Lung (tissue), 17 donors: ENCODE measurements at places on chromosomes 4 and X.

- no peak for DNase-seq
These were observed 42.3 kb downstream of the NIPAL1 start for GRCh38 chr4:48058617-48059530.

- peak; percentile 27 for DNase-seq
These were observed 36.0 kb upstream of the SORCS2 start for GRCh38 chr4:7156328-7156727.

DNA sequence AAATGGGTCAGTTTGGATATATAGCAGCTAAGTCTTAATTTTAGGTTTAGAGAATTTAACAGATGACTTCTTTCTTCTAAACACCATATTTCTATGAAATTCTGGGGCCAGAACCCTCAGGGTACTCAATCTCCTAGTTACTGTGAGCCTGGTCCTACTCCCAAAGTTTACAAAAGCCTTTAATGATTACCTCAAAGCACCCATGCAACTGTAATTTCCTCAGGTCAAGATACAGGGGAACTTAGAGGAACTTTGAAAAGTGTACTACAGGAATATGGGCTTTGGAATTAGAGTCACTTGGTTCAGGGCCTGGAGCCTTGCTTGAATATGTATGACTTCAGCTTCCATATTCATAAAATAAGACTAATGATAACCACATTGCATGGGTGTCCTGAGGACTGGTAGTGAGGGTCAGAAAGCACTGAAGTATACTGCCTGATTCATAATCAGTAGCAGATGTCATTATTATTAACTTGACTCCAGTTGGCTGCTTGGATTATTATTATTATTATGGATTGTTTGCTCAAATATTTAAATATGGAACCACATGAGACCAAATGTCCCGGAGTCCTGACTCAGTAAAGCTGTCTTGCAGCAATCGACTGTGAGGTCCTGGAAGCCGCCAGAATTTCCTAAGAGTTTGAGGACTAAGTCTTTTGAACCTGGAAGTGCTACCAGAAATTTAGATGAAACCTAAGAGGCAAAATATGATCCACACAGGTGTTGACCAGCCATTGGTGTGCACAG, 2.0 kb upstream of the ADH7 start:
- no peak for DNase-seq

DNA sequence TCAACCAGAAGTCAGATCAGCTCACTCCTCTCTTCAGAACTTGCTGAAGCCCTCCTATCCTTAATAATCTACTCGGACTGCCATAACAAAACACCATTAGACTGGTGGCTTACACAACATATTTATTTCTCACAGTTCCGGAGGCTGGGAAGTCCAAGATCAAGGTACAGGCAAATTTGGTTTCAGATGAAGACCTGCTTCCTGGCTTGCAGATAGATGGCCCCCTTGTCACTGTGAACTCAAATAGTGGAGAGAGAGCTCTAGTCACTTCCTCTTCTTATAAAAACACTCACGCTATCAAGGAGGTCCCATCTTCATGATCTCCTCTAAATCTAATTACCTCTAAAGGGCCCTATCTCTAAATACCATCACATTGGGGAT, 125.1 kb downstream of the CAMK2D start:
- no peak for DNase-seq

DNA sequence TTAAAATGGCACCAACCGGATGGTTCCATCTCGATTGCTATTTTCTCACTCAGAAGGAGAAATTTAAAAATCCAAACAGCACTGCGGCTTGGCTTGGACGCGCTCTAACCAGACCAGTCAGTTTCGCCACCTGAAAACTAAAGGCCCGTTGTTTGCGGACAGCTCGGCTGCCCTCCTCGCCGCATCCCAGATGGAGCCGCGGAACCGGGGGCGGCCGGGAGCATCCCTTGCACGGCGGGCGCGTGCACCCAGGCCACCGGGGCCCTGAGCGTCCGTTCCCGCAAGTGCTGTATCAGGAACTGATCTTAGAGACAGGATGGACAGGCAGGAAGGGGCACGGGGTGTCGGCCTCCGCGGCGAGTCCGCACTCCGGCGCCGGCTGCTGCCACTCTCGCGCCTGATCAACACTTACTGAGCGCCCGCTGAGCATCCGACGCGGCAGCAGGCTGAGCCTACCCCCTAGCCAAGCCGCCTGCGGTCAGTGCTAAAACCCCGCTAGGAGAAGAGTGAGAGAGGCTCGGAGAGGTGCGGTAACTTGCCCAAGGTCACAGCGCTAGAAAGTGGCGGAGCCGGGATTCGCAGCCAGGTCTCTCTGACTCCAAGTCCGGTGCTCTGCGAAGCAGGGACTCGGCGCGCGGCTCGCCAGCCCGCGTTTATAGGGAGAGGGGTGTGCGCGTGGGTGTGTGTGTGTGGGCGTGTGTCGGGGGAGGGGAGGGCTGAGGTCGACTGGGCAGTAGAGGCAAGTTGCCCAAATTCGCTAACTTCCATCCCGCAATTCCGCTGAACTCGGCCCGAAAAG, at the start of gene CITED1:
CITED1 (minus strand) TSS at position 629 of the 799 bp plus-strand sequence. CDS start 3,045 bp downstream, outside the sequence.
- no peak for DNase-seq

- no peak for DNase-seq
These were observed 111.2 kb upstream of the TBC1D9 start for GRCh38 chr4:140867356-140867755.

DNA sequence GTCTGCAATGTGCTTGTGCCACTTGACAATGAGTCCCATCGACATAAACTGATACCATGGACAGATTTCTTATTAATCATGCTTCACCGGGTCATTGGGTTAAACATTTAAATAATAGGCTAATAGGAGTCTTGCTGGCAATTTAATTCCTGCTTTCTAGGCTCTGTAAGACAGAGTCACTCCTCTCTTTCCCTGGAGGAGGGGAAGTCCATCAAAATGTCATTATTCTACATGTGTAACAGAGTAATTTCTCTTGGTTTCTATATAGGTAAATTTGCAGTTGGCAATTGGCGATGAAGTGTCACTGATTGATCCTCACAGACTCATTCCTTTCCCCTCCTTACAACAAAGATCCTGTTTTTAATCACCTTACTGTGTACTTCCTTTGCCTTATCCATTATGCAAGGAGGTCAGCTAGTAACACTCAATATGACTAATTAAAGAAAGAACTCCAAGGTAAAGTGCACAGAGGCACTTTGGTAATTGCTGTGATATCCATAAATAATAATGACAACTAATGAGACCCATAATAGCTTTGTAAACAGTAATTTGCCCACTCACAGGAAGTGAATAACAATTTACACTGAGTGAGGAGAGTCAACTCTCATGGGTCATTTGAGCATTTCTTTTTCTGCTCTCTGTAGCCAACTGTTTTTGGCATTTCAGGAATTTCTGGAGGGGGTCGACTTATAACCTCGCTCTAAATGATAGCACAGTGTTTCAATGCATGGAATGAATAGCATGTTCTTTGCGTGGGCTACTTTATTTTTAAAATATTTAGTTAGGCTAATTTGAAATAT, 184.0 kb downstream of the UGT8 start:
- no peak for DNase-seq

GRCh38 chrX:155334486-155335336, at the start of gene CLIC2:
TSS of gene CLIC2 (minus strand) at chrX:155334614. CDS start at chrX:155334427, 187 bp downstream.
- DNase-seq = peak; percentile 82

- DNase-seq = no peak
These were observed 22.7 kb upstream of the STX18 start for GRCh38 chr4:4564522-4564921.

DNA sequence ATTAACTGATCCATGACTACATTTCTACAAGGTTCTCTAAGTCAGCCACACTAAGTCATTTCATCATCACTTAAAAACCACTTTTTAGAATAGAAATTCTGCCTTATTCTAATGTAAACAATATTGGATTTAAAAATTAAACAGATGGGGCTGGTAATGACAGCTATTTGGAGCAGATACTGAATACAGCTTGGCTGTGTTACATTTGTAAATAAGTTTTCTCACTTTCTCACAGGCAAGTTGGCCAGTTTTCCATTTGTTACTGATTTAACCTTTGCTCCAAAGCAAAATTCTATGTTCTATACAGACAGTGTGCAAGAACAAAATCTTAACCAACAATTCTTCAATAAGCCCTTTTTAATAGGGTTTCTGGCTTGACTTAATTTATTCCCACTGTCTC, 370.7 kb downstream of the GRIA2 start:
- peak; percentile 46 for DNase-seq

DNA sequence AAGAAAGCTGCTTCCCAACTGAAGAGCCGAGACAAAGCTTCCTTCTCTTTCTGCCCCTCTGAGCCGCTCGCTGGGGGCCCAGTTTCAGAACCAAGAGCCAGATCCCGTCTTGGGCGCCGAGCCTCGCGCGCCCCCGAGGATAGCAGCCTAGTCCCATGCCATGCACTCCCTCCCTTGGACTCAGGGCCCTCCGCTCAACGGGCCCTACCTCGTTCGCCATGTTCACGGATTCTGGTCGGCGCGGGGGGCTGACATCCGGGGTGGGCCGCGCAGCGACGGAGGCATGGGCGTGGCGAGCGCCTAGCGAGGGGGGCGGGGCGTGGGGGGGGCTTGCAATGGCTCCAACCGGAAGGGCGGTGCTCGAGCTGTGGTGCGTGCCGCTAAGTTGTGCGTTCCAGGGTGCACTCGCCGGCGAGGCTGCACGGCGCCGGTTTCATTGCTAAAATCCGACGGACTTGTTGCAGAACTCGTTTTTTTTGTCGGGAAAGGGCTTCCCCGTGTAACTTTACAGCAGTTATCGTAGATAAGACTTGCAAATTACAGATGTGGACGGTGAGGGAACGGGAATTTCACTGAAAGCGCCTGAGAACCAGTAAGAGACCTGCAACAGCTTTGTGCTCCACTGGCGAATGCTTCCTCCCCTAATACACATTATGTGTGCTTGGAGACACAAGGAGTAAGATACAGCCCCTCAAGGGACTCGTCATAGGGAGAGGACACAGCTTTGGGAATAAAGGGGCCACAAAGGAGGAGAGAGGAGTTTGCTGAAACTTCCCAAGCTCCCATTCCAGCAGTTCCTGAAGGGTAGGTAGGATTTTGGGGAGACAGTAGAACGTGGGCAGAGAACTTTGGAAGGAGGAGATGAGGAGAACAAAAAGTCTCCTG, at the start of gene ADH5:
ADH5 (minus strand) TSS at position 308 of the 885 bp plus-strand sequence; CDS start at position 220, 88 bp downstream.
- DNase-seq = peak; percentile 96

DNA sequence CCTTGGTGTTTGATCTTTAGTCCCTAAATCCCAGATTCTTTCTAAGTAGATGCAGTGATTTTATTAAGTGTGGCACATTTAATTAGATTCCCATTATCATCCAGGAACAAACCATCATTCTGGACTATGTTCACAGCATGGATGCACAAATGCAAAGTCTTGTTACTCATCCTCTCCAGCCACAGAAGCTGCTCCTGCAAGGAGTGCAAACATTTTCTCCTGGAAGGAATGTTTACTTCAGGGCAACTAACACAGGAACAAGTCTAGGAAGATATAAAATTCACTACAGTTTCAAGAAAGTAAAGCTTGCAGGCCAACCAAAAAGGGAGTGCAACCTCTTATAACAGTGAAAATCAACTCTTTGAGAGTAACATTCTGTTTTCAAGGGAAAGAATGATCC, 106.0 kb downstream of the IQCM start:
- no peak for DNase-seq

DNA sequence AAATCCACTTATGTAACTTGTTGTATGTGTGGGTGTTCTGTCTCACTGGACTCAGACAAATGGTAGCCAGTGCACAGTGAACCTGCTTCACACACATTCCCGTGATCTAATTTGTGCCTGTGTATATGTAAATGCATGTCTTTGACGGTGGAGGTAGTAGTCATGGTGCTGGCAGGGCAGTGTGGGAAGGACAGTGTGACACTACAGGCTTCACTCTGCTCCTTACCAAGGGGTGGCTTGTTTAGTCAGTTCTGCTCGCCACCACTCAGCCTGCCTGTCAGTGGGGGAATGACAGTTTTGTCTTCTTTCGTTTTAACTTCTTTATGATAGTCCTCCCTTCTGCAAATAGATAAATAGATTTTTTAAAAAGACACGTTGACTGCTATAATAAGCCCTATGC, 17.7 kb upstream of the PAQR3 start:
- no peak for DNase-seq

DNA sequence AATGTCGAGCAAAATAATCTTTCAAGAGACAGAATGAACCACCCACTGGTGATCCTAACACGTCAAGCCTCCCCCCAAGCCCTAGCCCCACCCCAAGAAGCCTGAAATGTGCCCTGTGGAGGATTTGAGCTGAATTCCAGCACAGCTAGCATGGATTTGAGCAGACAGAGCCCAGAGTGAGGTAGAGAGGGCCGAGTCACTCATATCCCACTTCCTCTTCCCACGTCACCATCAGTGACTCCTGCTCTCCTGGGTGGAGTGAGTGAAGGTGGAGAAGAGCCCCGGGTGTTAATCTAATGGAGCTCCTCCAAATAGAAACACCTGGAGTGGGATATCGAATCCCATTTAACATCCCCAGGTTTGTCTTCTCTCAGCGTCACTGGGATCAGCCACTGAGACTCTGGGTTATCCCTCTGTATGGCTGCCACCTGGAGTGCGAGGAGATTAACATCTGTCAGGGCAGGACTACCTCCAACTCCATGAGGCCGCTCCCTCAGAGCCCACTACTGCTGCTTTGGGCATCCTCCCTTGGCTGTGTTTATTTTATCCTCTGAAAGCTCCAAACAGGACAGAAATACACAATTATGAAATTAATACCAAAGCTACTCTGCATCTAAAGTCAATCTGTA, 136.6 kb downstream of the NWD2 start:
- DNase-seq = no peak

DNA sequence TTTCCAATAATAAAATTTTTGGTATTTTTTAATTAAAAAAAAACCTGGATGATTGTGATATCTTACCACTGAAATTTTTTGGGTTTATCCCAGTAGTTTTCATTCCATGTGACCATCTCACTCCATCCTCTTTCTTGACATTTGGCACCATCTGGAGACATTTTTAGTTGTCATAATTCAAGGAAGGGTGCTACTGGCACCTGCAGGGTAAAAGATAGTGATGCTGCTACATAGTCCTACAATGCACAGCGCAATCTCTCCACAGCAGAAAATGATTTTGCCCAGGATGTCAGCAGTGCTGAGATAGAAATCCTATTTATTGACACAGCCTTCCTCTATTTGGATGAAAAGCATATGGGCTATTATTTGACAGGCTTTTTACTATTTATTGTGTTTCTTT, 79.3 kb downstream of the RBPJ start:
- DNase-seq = no peak

GRCh38 chrX:24877288-24877664, 138.5 kb downstream of the ARX start:
- no peak for DNase-seq
